Activated CD4-positive, alpha-beta memory T cell treated with anti-CD3 and anti-CD28 coated beads, Interleukin-2, amount 10 ng/mL, durations not matched to agents 7 days and 5 days (primary cell): ENCODE measurements at places on chromosomes 12 and 14.

DNA sequence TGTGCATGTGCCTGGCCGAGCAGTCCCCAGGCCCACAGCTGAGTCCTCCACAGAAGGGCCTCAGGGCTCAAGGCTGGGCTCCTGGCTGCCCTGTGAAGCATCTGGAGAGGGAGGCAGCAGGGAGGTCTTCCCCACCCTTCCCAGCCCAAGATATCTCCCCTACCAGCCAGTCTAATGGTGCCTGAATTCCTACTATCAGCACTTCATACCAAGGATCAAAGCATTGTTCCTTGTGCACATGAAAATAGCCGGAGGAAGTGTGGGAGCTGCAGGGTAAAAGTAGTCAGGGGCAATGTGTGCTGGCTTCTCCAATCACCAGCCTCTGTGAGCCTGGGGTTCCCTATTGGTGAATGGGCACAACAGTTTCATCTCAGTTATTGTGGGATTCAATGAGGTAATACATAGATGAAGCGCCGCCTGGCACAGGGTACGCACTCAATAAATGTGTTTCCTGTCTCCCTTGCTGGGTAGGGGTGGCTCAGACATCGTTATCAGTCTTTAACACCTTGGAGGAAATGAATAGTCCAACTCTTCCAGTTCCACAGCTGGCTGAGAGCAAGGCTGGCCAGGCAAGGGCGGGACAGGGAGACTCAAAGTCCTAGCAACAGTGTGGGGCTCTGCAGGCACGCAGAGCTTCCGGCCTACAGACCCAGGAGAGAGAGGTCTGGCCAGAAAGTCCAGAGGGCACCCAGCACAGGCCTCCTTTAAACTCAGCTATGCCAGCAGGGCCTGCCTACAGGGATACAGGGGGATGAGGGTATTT, 39.1 kb upstream of the PNMA1 start:
- DNase-seq = peak; percentile 42

DNA sequence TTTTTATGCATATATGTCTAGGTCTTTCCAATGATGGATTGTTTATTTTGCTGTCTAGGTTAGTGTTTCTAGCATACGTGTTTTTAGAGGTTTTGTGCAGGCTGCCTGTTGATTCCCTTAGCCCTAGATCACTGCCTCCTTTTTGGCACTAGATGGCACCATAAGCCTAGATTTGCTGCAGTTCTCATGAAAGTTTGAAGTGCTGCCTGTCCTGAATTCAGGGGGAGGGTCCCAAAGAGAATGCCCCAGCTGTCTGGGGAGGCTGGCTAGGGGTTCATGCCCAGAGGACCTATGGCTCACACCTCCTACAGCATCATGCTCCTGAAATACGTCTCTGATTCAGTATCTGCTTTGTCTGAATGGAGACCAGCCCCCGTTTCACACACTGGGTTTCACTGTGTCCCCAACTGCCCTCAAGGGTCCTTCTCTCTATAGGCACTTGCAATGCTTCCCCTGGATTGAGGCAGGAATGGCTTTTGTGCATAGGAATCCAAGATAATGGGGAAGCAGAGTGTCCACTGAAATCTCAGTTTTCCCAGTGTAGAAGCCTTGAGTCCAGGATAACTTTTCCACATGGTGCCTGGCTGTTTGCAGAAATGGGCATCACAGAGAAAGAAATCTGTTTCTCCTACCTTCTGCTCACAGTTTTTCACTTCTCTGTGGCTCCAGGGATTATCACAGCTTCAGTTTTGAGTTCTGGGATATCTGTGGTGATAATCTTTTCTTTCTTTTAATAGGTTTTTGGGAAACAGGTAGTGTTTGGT, 14.2 kb upstream of the TXNRD1 start:
- DNase-seq = peak; percentile 52

DNA sequence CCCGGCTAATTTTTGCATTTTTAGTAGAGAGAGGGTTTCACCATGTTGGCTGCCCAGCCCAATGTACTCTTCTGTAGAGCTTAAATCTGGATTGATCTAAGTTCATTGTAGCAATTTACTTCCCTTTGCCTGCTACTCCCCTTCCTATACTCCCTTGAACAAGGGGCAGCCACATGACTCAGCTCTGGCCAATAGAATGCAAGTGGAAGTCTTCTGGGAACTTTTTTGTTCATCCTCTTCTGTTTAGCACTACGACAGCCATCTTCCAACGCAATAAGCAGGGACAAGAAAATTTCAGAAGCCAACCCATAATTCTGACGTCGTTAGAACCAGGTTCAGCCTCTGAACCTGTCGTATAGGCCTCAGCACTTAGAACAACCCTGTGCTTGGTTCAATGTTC, 6.4 kb upstream of the RAD52 start:
- no peak for DNase-seq

- DNase-seq = no peak
Observed at GRCh38 chr12:93360688-93361087, 17.0 kb upstream of the NUDT4 start.

DNA sequence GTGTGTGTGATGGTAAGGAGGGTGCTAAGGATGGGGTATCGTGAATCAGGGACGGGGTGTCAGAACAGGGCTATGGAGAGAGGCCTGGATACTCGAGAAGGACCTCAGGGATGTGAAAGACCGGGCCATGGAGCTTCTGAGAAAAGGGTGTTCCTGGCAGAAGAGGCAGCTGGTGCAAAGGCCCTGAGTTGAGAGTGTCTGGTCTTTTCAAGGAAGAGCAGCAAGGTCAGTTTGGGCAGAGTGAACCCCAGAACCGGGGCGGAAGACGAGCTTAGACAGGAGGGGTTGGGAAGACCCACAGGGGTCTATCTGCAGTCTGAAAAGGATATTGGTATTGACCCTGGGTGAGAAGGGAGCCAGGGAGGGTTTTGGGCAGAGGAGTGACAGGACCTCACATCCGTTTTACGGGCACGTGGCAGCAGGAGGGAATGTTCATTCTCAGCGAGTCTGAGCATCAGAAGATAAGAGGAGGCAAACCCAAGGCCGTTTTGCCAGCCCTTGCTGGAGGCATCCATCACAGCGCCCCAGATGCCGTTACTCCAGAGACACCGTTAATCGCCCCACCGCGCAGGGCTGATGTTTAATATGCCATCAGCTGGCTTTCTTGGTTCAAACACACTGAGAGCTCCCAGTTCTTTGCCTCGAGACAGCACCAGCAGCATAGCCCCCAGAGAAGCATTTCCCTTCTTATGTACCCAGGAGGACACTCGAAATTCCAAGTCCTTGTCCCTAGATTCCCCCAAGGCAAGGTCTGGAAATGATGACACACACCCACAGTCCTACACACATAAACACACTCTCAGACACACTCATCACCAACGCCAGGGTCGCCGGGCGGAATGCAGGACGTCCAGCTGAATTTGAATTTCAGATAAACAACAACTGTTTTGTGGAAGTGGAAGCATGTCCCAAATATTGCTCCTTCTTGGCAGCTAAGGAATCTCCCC, 41.4 kb upstream of the EML1 start:
- no peak for DNase-seq

DNA sequence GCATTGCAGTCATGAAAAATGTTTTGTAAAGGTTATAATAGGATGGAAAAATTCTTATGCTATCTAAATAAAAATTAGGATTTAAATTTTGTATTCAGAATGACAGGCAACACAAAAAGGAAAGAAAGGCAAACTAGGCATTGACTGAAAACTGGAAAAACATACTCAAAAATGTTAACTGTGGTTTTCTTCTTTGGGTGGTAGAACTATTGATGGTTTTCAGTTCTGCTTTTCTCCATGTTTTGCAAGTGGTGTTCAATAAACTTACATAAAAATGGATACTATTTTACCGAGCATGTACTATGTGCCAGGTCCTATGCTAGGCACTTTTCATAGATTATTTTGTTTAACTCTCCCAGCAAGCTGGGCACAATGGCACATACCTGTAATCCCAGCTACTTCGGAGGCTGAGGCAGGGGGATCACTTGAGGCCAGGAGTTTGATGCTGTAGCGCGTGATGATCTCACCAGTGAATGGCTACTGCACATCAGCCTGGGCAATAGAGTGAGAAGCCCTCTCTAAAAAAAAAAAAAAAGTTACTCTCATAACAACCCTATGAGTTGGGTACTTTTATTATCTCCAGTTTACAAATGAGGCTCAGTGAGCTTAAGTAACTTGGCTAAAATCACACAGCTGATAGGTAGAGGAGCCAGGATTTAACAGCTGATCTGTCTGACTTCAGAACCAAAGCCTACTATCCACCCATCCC, 26.3 kb upstream of the TCP11L2 start:
- no peak for DNase-seq

DNA sequence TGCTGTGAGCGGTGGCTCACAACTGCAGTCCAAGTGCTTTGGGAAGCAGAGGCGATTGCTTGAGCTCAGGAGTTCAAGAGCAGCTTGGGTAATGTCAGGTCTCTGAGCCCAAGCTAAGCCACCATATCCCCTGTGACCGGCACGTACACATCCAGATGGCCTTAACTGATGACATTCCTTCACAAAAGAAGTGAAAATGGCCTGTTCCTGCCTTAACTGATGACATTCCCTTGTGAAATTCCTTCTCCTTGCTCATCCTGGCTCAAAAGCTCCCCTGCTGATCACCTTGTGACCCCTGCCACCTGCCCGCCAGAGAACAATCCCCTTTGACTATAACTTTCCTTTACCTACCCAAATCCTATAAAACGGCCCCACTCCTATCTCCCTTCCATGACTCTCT, 48.6 kb downstream of the SLC25A47 start:
- DNase-seq = no peak

DNA sequence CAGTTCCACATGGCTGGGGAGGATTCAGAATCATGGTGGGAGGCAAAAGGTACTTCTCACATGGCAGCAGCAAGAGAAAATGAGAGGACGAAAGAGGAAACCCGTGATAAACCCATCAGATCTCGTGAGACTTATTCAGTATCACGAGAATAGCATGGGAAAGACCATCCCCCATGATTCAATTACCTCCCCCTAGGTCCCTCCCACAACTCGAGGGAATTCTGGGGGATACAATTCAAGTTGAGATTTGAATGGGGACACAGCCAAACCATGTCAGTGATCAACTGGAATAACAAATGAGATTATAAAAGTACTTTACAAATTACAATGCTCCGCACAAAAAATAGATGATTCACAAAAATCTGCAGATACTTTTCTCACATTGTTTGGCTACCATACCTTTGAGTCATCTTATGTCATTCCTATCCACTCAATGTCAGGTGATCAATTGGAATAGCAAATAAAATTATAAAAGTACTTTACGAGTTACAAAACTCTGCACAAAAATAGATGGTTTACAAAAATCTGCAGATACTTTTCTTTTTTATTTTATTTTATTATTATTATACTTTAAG, 338.9 kb downstream of the C12orf50 start:
- no peak for DNase-seq

DNA sequence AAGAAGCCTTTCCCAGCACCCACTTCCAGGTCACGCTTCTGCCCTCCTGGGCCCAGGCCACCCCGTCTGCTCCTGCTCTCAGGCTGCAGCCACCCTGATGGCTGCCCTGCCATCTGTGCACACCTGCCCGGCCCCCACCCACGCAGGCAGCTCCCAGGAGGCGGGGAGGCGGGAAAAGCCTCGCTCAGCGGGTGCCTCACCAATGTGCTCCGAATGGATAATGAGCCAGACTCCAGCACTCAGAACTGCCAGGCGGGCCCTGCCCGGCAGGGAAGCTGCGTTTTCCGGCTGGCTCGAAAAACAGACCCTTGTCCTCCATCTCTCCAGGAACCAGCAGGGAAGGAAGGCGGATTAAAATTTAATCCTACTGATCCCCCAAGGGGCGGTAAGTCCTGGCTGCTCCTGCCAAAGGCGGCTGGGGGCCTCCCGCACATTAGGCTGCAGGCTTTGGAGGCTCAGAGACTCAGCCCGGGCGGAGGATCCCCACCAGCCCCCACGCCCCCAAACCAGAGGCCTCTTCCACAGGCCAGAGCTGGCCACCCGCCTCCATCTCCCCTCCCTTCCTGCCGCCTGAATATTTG, 104.0 kb downstream of the NCOR2 start:
- DNase-seq = no peak

DNA sequence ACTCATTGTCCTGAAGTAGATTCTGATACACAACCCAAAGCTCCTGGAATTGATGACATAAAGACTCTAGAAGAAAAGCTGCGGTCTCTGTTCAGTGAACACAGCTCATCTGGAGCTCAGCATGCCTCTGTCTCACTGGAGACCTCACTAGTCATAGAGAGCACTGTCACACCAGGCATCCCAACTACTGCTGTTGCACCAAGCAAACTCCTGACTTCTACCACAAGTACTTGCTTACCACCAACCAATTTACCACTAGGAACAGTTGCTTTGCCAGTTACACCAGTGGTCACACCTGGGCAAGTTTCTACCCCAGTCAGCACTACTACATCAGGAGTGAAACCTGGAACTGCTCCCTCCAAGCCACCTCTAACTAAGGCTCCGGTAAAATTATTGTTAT, 63.8 kb downstream of the RAD52 start:
- no peak for DNase-seq

- DNase-seq = no peak
Observed at GRCh38 chr12:41151793-41152192, 36.3 kb upstream of the PDZRN4 start.

GRCh38 chr12:27429606-27430005, 16.9 kb upstream of the SMCO2 start:
- DNase-seq = no peak

DNA sequence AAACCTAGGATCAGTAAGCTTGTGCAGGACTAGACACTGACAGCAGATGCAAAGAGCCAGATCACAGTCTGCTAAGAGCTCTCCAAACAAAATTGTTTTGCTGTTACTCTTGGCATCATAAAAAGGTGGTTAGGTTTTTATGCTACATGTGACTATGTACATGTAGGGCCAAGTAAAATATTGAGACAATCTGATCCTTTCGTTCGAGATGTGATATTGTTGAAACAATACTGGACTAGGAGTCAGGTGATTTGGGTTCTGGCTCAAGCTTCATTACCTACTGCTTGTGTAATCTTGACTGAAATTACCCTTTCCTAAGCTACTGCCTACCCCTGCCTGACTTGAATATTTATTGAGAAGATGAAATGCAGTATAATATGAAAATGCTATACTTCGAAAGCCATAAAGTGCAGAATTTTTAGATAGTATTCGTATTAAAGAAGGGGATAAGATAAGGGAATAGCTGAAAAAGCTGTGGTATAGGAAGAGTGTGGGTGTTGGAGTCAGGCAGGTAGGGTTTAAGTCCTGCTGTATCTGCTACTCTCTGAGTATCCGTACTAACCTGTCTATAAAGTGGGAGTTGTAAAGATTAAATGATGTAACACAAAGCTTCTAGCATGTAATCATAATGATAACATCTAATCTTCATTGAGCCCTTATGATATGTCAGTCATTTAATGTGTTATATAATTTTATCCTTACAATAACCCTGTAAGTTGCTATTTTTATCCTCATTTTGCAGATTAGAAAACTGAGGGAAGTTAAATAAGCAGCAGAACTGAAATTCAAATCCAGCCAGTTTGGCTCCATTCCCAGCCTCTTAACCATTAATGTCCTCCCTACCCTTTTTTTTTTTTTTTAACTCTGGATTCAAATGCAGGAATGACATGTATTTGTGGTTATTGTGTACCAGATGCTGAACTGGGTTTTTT, 38.6 kb upstream of the ATF1 start:
- no peak for DNase-seq

GRCh38 chr12:71183018-71183417, 25.2 kb upstream of the TSPAN8 start:
- no peak for DNase-seq
